ENCODE measurements at places on chromosomes 4 and X.

GRCh38 chrX:119008110-119008744, 33.8 kb downstream of the LONRF3 start:
- DNase-seq, result peak; percentile 37

DNA sequence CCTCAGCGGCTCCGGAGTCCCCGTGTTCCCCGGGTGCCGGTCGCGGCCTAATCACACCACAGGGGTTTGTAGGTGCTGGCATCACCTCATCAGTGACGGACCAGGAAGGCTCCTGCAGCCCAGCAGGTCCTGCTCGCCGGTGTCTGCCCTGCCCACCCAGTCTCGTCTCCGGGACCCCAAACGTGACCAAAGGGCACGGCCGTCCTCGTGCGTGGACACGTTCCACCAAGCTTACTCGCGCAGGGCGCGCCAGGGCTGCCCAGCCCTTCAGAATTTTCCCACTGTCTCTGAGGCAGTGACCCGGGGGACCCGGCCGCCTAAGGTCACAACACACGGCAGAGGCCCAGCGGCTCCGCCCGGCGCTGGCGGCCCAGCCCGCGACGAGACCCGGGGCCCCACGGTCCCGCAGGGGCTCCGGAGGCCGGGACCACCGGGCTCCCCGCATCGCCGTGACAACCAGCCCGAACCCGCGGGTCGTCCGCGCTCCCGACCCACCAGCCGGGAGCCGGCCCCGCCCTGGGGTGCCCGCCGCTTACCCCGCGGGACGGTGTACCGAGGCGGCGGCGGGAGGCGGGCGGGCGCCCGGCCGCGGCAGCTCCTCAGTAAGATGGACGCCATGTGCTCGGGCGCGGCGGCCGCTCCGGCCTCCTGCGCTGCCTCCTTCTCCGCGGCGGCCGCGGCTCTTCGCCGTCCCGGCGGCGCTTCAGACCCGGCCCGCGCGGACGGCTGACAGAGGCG, 454 bp downstream of the LETM1 start:
- DNase-seq, result no peak

DNA sequence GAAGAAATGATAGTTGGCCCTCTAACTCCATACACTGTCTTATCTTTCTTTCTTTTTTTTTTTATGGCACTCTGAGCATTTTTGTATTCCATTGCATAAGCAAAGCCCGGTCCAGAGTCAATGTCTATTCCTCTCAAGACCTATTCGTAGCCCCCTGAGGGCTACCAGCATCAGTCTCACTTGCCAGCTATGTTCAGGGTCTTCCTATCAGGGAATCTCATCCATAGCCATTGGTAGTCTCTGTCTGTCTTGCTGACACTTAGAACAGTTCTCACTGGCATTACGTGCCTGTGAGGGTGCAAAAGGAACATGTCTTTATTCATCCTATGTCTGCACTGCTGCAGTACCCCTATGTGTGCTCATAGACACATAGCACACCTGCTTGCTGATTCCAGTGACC, 51.0 kb downstream of the BMP2K start:
- no peak for DNase-seq

DNA sequence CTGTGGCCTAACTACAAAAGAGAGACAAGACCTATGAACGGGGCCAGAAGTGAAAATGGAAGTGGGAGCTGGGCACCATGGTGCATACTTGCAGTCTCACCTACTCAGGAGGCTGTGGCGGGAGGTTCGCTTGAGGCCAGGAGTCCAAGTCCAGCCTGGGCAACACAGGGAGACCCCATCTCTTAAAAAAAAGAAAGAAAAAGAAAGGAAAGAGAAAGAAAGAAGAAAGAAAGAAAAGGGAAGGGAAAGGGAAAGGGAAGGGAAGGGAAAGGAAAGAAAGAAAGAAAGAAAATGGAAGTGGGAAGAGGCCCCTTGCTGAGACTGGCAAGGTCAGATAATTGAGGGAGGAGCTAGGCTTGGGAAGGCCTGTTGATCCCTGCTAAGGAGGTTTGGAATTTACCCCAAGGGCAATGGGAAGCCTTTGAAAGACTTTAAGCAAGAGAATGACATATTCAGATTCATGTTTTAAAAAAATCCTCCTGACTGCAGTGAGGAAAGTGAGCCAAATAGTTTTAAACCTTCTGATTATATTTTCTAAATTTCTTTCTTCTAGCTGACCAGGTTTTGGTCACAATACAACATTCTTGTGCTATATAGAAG, 17.7 kb upstream of the HERC5 start:
- DNase-seq, result no peak

DNA sequence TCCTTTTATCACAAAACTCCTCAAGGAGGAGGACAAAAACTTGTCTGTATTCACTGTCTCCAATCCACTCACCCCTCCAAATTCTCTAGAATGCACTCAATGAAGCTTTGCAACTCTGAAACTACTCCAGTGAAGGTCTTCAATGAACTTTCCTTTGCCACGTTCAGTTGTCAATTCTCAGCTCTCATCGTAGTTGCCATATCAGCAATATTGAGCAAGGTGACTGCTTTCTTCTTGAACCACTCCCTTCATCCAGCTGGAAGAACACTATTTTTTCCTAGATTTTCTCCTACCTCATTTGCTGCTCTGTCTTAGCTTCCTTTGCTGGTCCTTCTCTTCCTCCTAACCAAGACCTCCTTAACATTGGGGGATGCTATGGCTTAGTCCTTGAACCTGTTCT, 191.8 kb downstream of the KDR start:
- no peak for DNase-seq

- DNase-seq, result no peak
Measured at GRCh38 chrX:77174680-77175519, 272.3 kb upstream of the FGF16 start.

- no peak for DNase-seq
Measured at GRCh38 chrX:81206476-81206875, 4.6 kb downstream of the SH3BGRL start.

DNA sequence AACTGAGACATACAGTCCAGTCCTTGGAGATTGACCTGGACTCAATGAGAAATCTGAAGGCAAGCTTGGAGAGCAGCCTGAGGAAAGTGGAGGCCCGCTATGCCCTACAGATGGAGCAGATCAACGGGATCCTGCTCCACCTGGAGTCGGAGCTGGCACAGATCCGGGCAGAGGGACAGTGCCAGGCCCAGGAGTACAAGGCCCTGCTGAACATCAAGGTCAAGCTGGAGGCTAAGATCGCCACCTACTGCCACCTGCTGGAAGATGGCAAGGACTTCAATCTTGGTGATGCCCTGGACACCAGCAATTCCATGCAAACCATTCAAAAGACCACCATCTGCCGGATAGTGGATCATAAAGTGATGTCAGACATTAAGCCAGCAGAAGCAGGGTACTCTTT, 20.4 kb upstream of the FRMPD3 start:
- no peak for DNase-seq

DNA sequence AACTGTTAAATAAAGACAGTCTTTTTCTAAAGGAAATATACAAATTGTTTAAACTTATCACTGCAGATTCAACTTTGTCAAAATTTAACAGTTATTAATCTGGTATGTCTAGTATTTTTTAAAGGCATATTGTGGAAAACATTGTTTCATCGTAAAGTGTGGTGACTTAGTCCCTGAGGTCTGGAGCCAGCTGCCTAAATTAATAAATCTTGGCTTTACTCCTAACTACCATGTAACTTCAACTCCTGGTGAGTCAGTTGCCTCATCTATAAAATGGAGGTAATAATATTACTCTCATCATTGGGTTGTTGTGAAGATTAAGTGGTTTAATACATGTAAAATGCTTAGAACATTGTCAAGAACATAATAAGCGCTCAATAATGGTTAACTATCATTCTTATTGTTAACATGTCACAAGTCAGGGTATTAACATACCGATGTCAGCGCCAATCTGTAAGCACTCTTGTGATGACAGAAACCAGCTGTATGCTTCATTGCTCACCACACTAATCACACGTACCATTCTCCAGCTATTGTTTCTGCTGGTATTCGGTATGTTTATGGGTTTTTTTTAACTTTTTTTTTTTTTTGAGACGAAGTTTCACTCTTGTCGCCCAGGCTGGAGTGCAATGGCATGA, 14.1 kb upstream of the SMIM43 start:
- no peak for DNase-seq

DNA sequence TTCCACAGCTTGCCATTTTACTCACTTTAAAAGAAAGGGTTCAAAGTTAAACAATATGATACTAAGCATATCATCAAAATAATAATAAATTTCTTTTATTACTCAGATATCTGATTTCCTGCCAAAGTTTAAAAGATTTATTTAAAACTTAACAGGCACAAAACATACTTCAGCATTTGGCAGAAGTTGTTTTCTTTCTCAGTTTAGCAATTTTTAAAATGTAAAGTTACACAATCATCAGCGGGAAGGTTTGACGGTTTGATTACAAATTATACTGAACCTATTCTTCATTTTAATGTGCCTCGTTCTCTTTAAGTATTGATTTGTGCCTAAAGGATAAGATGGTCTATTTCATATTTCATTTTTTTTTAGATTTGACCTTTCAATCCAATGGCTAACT, 227.2 kb downstream of the APBB2 start:
- DNase-seq, result no peak

DNA sequence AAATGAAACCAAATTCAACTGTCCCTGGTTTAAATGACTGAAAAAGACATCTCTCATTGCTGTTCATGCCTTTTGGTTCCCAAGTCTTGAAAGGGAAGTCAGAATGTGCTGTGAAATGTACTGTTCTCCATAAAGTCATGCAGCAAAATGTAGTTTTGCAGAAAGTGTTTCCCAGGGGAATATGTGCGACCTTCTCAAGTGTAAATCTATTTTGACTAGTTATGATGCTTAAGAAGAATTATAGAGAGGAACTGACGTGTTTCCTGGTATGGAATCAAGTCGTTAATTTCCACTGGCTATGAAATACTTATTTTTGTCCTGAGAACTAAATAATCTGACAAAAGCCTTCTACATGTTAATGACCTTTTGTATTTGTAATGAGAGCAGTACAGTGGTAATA, 223.1 kb downstream of the CLCN4 start:
- DNase-seq, result no peak

DNA sequence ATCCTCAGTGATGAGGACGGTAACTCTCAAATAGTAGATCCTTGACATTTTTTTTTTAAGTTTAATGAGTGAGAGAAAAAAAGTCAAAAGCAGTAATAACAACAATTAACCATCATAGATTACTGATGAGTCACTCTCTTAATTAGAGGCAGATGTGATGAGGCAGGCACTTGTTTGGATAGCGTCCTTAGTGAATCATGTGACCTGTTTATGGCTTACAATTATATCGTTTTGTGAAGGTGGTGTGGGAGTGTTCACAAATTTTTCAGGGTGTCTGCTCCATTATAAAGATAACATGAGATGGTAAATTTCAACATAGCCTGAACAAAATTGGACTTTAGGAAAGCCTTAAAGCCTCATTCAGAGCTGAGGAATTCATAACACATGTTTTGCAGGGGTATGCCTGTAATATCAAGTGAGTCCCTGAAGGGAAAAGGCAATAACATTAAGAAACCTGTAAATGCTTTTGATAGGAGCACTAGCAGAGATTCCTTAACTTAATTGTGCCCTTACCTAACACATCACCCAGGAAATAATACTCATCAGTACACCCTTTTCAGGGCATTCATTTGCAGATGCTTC, 51.9 kb upstream of the XIAP start:
- DNase-seq, result no peak

All from AML-193 (cell line).